Activated CD8-positive, alpha-beta memory T cell treated with anti-CD3 and anti-CD28 coated beads, Interleukin-2, amount 10 ng/mL, durations not matched to agents 7 days and 5 days (primary cell): ENCODE measurements at places on chromosomes 2 and 18. TPM values are rescaled to one million over a fixed set of nuclear protein-coding genes. Genes with fewer than 3 reads are reported as not detected.
A peak's percentile ranks its signal among the peaks of the same experiment; 100 is the strongest.

GRCh38 chr2:24972315-24972961 is 683 bp upstream of the DNAJC27 start:
- DNase-seq, result peak; percentile 66

DNA sequence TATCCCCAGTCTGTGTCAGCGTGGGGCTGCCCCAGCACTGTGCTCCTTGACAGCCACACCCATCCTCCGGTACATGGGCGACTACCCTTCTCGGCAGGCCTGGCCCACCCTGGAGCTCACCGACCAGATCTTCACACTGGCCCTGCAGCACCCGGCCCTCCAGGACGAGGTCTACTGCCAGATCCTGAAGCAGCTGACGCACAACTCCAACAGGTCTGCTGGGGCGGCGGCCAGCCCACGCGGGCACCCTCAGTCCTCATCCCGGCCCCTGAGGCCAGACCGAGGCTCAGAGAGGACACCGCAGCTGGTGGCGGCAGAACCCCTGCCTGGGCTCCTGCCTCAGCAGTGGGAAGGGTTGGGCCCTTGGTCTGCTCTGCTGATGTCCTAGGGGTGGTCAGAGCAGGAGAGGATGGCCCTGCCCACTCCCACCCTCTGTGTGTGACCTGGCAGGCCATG is 14.4 kb upstream of the GPR17 start:
- DNase-seq, result no peak

Gene THOC1
- 48.3 TPM for total RNA-seq

Gene TTR
- not detected for total RNA-seq

Gene RUFY4
- 5.1 TPM for total RNA-seq
